ENCODE measurements at places on chromosomes 2 and 18.

GRCh38 chr2:109535217-109535946, 78.4 kb downstream of the SEPTIN10 start:
- peak; percentile 18 for DNase-seq

DNA sequence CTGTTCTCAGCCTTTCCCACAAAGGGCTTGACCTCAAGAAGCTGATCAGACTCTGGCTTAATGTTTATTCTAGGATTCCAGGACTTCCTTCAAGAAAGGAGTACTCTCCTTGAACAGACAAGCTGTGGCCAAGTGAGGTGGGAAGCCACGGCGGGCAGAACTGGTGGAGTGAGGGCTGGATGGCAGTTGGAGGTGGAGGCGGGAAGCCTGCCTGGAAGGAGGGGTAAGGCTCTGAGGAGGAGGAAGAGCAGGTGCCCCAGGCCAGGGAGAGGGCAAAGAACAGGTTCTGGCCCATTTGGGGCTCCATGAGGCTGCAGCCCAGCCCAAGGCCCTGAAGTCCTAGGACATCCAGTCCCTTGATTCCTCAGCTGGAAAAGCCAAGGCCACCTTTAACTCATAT, 143.9 kb downstream of the CYP26B1 start:
- DNase-seq = no peak

GRCh38 chr2:162646794-162647193, 191.8 kb downstream of the KCNH7 start:
- DNase-seq = no peak

DNA sequence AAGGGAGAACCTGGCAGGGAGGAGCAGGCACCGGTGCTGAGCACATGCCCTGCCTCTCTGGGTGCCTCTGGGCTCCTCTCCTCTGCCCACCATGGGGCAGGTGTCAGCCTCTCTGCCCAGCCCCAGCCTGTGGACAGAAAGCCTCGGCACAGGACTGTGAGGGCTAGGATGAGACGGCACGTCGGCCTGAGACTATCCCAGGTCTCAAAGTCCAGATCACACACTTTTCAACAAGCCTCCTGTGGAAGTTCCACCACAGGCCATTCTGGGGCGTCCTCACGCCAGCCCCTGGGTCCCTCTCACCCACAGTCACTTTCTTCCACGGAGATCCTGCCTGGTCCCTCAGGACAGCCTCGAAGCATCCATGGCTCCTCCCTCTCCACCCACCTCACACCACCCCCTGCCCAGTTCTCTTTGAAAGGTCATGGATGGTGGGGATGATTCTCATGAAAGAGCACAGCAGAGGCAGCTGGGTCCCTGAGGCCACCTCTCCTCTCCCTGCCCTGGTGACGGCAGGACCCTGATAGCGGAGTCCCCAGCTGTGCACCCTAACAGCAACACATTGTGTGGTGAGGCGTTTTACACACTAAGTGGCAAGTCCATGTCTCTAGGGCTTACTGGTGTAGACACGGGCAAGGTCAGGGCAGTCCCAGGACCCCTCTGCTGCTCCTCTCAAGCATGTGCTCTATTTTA, 569.4 kb upstream of the SALL3 start:
- no peak for DNase-seq

GRCh38 chr2:12456293-12457106, 260.2 kb upstream of the TRIB2 start:
- peak; percentile 77 for DNase-seq

DNA sequence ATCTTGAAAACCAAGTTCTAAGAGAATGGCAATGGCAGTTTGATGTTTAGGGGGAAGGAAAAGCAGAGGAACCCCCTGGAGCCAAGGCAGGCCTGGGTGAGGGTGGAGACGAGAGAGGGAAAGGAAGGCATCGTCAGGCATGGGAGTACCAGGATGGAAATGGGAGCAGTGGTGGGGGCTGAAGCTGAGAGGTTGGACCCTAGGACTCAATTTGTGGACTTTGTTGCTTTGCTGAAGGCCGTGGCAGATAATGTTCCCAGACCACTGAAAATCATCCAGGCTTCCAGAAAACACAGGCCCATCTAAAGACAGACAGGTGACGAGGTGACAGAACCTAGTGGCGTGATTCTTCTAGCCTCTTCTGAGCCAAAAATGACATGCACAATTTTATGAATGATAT, 4.9 kb downstream of the NPAS2 start:
- DNase-seq = no peak

GRCh38 chr2:77590298-77590917, 68.2 kb upstream of the LRRTM4 start:
- no peak for DNase-seq

- DNase-seq = no peak
Observed at GRCh38 chr18:35728676-35729075, 147.1 kb downstream of the GALNT1 start.

- no peak for DNase-seq
Observed at GRCh38 chr2:74778381-74779264, 55.3 kb upstream of the HK2 start.

DNA sequence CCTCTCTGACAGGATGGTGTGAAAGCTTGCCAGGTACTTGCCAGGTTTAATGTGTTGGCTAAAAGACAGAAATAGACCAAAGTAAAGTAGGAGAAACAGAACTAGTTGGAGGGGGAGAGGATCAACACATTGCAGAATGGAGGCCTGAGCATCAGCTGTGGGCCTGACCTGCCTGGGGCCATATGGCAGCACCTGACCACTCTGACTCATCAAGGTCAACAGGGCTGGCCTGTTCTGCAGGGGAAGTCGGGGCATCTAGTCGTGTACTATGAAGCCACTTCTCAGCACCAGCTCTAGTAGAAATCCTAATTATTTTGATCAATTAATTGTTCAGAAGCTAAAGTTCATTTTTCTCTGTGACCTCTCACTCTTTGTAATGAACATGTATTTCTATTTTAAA, 35.8 kb upstream of the NOSTRIN start:
- DNase-seq = no peak

- DNase-seq = no peak
Observed at GRCh38 chr2:96259497-96259921, 6.3 kb downstream of the TMEM127 start.

- DNase-seq = no peak
Observed at GRCh38 chr2:124898827-124899226, 873.7 kb downstream of the CNTNAP5 start.

GRCh38 chr2:98480598-98480997, 35.9 kb downstream of the INPP4A start:
- DNase-seq = no peak

- DNase-seq = no peak
Observed at GRCh38 chr2:164747140-164747539, 94.5 kb downstream of the COBLL1 start.

DNA sequence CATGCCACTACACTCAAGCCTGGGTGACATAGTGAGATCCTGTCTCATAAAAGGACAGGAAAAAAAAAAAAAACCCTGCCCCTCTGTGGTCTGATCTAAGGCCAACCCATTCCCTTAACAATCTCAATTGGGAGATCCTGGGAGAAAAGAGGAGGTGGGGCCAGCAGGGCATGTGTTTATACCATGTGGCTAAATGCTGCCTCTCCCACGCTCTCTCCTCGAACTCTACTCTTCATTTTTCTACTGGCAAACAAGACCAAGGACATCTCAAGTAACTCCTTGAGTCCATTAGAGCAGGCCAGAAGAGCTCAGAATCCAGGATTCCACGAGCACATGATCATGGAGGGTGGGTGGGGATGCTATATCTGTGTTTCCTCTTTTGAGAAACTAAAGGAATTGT, 16.7 kb upstream of the NEDD4L start:
- no peak for DNase-seq

GRCh38 chr2:39741871-39742270, 37.2 kb downstream of the THUMPD2 start:
- DNase-seq = no peak

- no peak for DNase-seq
Observed at GRCh38 chr2:220185766-220186305, 558.4 kb downstream of the SLC4A3 start.

DNA sequence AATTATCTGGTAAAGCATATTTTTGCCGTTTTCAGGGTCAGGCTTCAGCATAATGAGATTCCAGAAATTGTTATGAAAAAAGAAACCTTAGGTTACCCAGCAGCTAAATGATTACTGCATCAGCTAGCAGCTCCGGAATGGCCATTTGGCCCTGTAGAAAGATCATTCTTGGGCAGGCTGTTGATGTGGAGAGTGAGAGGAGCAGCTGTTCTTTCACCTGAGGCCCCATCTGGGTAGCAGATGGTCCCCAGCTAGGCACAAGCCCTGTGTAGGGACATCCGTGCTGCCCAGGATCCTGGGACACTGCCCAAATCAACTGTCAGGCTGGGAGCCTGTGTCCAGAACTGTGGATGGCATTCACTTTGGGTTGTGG, 61.8 kb downstream of the NEDD4L start:
- no peak for DNase-seq

- DNase-seq = no peak
Observed at GRCh38 chr2:160417745-160418397, 75.7 kb downstream of the RBMS1 start.

- no peak for DNase-seq
Observed at GRCh38 chr2:147546109-147546508, 298.7 kb upstream of the ACVR2A start.

- DNase-seq = no peak
Observed at GRCh38 chr2:207238831-207239701, 73.3 kb upstream of the KLF7 start.

DNA sequence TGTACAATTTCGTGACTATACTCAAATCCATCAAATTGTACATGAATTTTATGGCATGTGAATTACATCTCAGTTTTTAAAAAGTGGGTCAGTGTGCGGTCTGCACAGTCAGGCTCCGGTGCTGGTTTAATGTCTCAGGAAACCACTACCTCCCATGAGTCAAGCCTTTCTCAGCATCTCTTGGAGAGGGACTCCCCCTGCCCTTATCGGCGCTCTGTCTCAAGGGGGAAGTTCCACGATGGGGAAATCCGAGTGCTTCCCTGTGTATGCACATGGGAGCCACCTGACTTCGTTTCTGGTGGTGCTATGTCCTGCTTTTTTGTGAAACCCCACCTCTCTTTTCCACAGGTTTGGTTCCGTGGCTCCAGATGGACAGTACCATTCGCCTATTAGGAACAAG, 72.5 kb downstream of the ACOXL start:
- DNase-seq = peak; percentile 70

GRCh38 chr2:158968396-158969161, at the start of gene TANC1:
TANC1 (plus strand) TSS chr2:158968640; CDS start chr2:159065911, 97,271 bp downstream.
- peak; percentile 81 for DNase-seq

DNA sequence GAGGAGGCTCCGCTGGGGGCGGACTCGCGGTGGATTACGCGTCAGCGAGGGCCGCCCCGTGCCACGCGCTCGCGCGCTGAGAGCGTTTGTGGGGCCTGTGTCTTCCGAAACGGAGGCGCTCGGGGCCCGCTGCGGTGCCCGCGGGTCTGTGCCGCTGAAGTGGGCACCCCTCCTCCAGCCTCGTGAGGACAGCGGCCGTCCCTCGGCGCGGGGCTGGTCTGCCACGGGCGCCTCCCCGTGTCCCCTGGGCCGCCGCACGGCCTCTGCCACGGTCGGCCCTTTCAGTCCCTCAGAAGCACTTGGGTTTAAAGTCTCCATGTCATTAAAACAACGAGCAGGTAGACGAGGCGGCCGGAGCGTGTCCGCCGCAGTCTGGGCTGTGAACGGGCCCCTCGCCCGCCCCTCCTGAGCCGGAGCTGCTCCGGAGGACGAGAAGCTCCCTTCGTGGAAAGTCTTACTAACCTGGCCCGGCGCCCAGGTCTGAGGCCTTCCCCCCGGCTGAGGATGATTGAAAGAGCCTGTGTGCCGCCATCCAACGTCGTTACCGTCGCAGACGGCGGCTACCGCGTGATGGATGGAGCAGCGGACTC, 97.6 kb downstream of the NFATC1 start:
- DNase-seq = no peak

DNA sequence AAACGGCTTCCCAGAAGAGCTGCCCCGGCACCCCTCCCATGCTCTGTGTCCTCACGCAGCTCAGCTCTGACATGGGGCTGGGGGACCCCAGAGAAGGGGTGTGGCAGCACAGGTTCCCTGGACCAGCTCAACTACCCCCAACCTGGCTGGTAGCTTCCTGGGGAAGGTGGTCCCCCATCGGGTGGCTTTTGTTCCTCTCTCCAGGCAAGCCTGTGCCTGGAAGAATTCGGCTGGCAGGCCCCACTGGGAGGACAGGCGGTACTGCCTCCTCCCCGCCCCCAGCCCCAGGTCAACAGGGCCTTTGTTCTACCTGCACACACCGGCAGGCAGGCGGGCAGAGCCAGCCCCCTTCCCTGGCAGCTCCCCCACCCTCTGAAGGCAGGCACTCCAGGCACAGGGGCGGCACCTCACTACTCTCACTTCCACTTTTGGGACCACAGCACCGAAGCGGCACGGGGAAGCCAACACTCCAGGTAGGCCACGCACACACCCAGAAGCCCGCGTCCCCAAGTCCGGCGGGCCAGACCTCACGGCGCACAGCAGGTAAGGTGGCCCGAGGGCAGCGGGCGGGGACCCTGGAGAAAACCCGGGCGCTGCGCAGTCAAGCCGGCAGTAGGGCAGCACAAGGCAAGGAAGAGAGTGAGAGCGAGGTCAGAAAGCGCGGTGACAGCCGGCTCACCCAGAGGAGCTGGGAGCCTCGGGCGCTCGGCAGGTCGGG, 1.3 kb downstream of the HS6ST1 start:
- peak; percentile 64 for DNase-seq

GRCh38 chr2:68320118-68320641, 431 bp upstream of the CNRIP1 start:
- DNase-seq = no peak

GRCh38 chr2:229408356-229408755, 137.3 kb upstream of the PID1 start:
- DNase-seq = no peak

- no peak for DNase-seq
Observed at GRCh38 chr2:85119900-85120299, 13.3 kb upstream of the TCF7L1 start.

GRCh38 chr2:8985561-8986326, 17.7 kb downstream of the MBOAT2 start:
- DNase-seq = no peak

GRCh38 chr2:28767337-28767736, 15.7 kb downstream of the PPP1CB start:
- DNase-seq = no peak

GRCh38 chr2:120599072-120599471, 136.6 kb upstream of the GLI2 start:
- DNase-seq = no peak

DNA sequence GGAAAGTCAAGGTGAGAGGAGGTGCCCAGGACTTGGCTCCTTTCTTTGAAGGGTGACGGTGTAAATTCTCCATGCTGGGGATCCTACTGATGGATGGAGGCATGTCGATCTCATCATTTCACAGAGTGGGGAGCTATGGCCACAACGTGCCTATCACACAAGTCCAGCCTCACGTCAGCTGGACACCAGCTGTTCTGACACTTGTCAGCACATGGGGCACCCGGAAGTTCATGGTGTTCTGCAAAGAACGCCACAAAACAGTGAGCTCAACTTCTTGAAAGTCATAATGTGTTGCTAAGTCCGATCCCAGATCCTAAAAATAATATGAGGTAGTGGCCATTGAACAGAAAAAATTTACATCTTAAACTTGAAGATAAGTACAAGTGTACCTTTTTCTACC, 12.3 kb downstream of the PAX8 start:
- DNase-seq = no peak

DNA sequence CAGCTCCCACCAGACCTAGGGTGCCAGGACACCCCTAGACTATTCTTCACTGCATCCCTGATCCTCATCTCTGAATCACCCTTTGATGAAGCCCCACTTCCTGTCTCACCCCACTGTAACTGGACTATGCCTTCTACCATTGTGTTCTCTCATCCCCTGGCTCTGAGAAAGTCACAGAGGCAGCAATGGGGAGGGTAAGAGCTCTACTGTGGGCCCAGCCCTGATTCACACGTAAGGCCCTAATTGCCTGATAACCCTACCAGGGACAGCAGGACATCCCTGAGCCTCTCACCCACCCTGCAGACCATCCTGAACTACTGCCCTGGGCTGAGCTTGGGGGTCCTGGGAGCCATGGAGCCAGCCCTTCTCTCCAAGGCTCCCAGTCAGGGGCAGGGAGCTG, 1.5 kb upstream of the PROM2 start:
- peak; percentile 13 for DNase-seq
